ENCODE measurements at places on chromosomes 2 and 18.

DNA sequence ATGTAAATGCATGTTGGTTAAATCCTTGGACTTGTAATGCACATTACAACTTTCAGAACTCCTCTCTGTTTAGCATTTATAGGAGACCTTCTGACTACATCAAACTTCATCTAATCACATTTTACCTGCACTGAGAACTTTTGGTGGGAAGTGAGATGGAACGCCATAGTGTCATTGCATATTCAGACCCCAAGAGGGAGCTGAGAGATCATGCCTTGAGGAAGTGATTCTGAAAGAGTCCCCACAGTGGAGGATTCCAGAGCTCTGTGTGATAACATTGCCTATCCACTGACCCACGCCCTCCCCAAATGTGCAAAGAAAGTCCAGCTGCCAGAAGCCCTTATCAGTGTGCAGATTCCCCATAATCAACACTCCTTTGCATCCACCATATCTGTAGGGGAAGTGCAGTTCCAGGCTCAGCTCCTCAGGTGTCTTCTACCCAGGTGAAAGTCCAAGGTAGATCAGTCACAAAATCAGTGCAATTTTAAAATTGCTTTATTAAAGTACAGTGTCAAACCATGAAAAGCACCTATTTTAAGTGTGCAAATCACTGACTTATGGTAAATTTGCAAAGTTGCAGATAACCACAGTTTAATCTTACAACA lies 212.4 kb downstream of the RPIA start:
- DNase-seq, result no peak

- DNase-seq, result no peak
Observed at GRCh38 chr2:101820519-101820918, 123.0 kb downstream of the MAP4K4 start.

DNA sequence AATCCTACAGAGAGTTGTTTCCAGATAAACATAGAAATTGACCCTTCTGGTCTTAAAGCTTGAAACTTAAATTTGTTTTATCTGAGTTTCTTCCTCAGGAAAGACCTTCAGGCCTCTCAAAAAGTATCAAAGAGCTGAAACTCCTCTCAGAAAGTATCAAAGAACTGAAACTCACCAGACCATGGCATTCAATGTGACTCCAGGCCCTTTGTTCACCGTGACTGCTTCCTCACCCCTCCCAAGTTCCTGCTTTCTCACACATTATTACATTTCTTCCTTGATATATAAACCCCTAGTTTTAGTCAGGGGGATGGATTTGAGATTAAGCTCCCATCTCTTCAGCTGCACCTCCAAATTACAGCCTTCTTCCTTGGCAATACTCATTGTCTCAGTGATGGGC lies 6.0 kb downstream of the ANKMY1 start:
- DNase-seq, result no peak

GRCh38 chr18:48785091-48785614 lies 165.6 kb downstream of the SMAD7 start:
- DNase-seq, result no peak

DNA sequence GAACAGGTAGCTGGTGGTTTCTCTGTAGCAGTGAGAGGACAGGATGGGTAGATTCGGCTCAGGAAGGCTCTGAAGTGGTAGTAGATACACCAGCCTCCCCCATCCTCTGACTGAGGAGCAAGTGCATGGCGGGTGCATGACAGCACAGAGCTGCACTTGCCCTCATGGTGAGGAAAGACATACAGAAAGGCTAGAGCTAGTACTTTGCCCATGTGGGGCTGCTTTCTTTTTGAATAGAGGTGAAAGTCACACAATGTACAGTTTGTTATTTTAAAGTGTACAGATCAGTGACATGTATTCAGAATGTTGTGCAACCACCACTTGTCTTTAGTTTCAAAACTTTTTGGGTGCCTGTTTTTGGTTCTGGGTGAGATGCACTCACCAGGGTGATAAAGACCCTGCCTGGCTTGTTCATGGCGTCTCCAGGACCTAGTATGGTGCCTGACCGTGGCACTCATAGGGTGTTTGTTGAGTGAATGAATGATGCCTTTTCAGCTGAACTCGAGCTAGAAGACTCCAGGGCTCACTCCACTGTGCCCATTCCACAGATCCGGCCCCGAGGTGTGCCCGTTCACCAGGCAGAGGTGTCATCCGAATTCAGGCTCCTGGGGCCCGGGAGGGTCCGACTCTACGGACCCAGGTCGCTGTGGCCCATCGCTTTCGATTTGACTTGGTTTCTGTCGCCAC lies 421 bp upstream of the VAMP5 start:
- no peak for DNase-seq

- no peak for DNase-seq
Observed at GRCh38 chr2:151520976-151521375, 111.3 kb downstream of the RIF1 start.

DNA sequence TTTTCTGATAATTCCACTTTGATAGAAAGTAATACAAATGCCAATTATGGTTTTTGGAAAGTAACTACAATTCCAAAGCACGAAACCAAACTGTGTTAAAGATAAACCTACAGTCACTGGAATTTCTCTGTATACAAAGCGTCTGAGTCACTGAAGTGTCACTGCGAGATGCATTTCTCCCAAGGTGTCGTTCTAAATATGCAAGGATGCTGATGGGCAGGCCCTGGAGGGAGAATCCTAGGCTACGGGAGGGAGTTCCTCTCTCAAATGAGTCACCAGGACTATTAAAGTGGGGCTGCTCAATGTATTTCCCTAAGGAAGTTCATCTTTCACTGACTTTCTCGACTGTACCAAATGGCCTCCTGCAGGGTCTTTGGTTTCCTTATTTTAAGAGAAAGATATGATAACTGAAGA lies 163.8 kb upstream of the STK17B start:
- no peak for DNase-seq

- no peak for DNase-seq
Observed at GRCh38 chr2:70633508-70633907, 79.9 kb upstream of the TGFA start.

GRCh38 chr2:36849265-36849664 lies 117.1 kb downstream of the STRN start:
- DNase-seq, result no peak

Data from activated gamma-delta T cell treated with Interleukin-2 at 50 U/mL for 16 hours (primary cell).